GM12878 (cell line): ENCODE measurements at places on chromosomes 1 and 21. TPM values are rescaled to one million over a fixed set of nuclear protein-coding genes. Genes with fewer than 3 reads are reported as not detected.

DNA sequence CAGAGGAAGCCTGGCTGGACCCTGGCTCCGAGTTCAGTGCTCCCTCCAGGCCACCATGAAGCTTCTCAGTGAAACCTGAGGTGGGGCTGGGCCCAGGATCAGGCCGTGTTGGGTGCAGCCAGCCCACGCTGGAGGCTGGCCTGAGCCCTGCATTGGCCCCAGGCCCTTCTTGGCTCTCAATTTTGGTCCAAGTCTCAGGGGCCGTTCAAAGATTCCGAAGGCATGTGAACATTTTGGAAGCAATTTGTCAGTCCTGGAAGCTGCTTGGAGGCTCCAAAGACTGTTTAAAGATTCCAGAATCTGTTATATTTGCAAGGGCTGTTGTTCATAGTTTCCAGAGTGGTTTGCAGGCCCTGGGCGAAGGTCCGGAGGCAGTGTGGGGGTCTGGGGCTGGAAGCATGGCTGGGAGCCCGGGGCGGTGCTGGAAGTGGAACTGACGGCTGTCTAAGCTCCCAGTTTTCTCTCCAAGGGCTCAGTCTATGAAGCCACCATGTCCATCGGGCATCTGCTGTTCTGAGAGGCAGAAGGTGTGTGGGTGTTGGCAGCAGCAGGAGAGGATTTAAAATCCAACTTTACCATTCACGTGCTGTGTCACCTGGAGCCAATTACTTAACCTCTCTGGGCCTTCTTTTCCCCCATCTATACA is 104.9 kb downstream of the EPHB2 start:
- no peak for DNase-seq

The SAMD13 gene
- polyA plus RNA-seq = 0.52 and 1.1 TPM in 2 replicates

- DNase-seq = no peak
Observed at GRCh38 chr1:169460191-169460833, 25.4 kb downstream of the SLC19A2 start.

- no peak for DNase-seq
Observed at GRCh38 chr1:17798011-17798410, 42.9 kb downstream of the ACTL8 start.

DNA sequence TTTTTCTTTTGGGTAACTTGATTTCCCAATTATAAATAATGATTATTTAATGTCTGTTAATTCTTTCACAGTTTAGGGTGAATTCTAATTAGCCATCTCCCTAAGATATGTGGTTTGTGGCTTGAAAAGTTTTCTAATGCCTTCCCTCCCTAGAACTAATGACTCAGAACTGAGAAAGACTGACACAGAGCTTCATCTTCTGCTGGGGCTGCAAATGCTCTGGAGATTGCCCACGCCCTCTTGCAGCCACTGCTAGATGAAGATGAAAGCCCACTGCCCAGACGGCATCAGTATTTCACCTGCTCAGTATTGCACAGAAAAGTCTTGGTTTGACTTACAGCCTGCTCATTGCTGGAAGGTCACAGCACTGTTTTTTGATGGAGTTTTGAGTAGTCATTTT is 101.5 kb downstream of the ST6GALNAC3 start:
- no peak for DNase-seq

DNA sequence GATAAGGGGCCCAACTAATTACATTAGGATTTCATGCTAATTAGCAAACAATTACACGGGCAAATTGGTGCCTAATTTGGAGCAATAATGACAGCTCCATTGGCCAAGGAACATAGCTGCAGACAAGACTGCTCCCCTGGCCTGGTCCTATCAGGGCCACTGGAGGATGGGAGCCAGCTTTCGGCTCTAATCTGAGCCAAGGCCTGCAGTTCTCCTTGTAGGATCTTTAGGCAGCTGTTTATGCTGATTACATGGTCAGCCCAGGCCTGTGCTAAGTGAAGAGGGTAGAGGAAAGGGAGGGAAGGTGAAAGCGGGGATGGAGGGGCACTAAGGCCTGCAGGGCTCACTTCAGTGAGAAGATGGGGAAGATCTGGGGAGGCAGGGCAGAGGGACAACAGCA is 12.4 kb upstream of the ADGRB2 start:
- DNase-seq = no peak

GRCh38 chr1:63119575-63120155 is 202.7 kb upstream of the FOXD3 start:
- no peak for DNase-seq

The MMEL1 gene
- not detected in 2 replicates for polyA plus RNA-seq

GRCh38 chr1:36279110-36279788 is 26.9 kb upstream of the SH3D21 start:
- no peak for DNase-seq

The AK5 gene
- polyA plus RNA-seq = 0.05 and 0.08 TPM in 2 replicates
